Vagina (tissue), 2 donors: ENCODE measurements at places on chromosomes 2 and 18.
A peak's percentile ranks its signal among the peaks of the same experiment; 100 is the strongest.

DNA sequence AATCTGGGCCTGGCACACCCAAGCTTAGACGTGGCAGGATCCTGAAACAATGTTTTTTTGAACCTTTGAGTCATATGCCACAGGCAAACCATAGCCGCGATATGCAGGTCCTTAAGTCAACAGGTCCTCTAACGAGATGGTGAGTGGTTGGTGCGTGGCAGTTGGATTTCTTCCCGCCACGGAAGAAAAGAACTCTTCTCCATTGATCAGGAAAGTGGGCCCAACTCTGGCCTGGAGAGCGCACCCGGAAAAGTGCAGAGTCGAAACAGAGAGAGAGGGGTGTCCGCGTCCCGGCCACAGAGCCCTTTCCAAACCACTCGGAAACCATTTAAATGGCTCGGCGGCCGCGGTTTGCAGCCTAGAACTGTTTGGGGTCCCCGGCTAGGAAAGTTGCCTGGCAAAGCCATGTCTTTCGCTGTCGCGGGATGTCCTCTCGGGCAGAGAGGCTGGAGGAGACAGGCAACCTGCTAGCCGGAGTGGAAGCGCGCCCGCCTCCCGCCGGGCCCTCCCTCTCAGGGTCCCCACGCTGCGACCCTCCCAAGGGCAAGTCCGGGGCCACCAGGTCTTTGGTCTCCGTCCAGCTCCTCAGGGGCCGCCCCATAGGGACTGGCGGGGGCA, 777 bp downstream of the GALNT3 start:
- H3K36me3 ChIP-seq = no peaks in the 10 kb centered on the region
- H3K4me1 ChIP-seq = peaks cover 11% of the 10 kb centered on the region
- H3K27me3 ChIP-seq = no peaks in the 10 kb centered on the region

GRCh38 chr2:78861546-78861945, 164.0 kb upstream of the REG3G start:
- no peaks in the 10 kb centered on the region for H3K36me3 ChIP-seq
- no peaks in the 10 kb centered on the region for H3K27me3 ChIP-seq
- H3K4me1 ChIP-seq = no peaks in the 10 kb centered on the region
- no peak for DNase-seq
- H3K27ac ChIP-seq = no peak overlapping the region

DNA sequence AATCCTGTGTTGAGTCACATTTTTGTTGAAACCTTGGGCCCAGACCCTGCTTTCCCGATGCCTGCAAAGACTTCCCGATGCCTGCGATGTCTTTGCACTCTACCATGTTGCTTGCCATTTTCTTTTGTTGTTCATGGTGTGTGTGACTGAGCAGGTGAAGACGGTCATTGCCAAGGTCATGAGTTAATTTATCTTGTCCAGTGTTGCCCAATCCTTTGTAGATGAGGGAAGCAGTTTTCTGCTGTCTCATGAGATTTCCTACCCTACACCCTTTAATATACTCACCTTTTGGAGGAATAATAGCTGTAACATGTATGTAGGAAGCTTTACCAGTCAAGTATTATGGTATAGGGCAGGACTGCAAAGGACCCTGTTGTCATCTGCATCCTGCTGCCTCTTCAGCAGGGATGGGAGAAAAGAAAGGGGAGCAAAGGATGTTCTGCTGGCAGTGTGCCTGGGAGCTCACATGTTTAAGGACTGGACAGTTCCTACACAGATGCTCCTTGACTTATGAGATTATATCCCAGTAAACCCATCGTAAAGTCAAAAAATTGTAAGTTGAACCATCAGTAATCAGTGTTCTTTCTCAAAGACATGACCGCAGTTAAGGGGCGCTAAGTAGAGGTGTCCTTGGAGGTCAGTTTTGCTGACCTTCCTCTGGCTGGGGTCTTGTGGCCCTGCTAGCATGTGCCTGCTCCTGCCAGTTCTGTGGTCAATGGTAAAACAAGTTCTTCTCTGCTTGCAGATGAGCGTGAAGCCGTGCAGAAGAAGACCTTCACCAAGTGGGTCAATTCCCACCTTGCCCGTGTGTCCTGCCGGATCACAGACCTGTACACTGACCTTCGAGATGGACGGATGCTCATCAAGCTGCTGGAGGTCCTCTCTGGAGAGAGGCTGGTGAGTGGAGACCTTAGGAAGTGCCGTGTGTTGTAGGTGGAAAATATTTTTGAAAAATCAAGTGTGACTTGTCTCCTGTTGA, 124.8 kb upstream of the EML6 start:
- peaks cover 97% of the 10 kb centered on the region for H3K4me1 ChIP-seq
- H3K27me3 ChIP-seq = no peaks in the 10 kb centered on the region
- no peaks in the 10 kb centered on the region for H3K36me3 ChIP-seq

- H3K27ac ChIP-seq = no peak overlapping the region
- H3K4me1 ChIP-seq = peaks cover 11% of the 10 kb centered on the region
- DNase-seq = no peak
- H3K4me3 ChIP-seq = no peak overlapping the region
Measured at GRCh38 chr2:70529610-70530009, 24.0 kb downstream of the TGFA start.

- no peaks in the 10 kb centered on the region for H3K36me3 ChIP-seq
- no peak overlapping the region for H3K27ac ChIP-seq
Measured at GRCh38 chr2:235934059-235934773, 234.0 kb downstream of the GBX2 start.

- H3K4me1 ChIP-seq = peaks cover 57% of the 10 kb centered on the region
- peak overlapping the region; percentile 83 for H3K27ac ChIP-seq
- no peak for DNase-seq
- no peaks in the 10 kb centered on the region for H3K27me3 ChIP-seq
- H3K36me3 ChIP-seq = no peaks in the 10 kb centered on the region
- H3K4me3 ChIP-seq = peak overlapping the region; percentile 31
Measured at GRCh38 chr2:127103243-127104165, 3.5 kb downstream of the BIN1 start.

GRCh38 chr2:70553334-70553583, 367 bp downstream of the TGFA start:
- no peak for DNase-seq
- H3K36me3 ChIP-seq = no peaks in the 10 kb centered on the region
- H3K27ac ChIP-seq = peak overlapping the region; percentile 49
- peak overlapping the region; percentile 51 for H3K4me3 ChIP-seq
- H3K4me1 ChIP-seq = peaks cover 24% of the 10 kb centered on the region

DNA sequence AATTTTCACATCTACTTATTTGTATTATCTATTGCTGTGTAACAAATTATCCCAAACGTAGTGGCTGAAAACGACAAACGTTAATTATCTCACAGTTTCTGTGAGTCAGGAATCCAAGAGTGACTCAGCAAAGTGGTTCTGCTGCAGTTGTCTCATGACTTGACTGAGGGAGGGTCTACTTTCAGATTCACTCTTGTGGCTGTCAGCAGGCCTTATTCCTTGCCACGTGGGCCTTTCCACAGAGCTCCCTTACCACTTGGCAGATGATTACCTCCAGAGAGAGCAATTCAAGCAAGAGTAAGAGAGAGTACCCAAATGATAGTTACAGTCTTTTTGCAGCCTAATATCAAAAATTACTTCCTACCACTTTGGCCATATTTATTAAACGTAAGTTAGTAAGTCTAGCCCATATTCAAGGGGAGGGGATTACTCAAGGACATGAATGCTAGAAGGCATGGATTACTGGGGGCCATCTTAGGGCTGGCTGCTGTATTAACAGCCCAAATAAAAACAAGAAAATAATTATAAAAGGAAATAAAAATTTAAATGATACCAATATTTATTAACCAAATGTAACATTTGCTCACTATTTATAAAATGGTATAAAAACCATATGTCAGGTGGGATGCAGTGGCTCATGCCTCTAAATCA, 48.7 kb upstream of the NBEAL1 start:
- no peak overlapping the region for H3K4me3 ChIP-seq
- no peaks in the 10 kb centered on the region for H3K36me3 ChIP-seq
- DNase-seq = no peak
- H3K27ac ChIP-seq = no peak overlapping the region
- H3K4me1 ChIP-seq = no peaks in the 10 kb centered on the region

- DNase-seq = no peak
- H3K27me3 ChIP-seq = no peaks in the 10 kb centered on the region
- no peak overlapping the region for H3K4me3 ChIP-seq
- no peaks in the 10 kb centered on the region for H3K4me1 ChIP-seq
Measured at GRCh38 chr2:229141424-229142025, 129.6 kb downstream of the PID1 start.
